ENCODE measurements at places on chromosomes 13 and 19.
A peak's percentile ranks its signal among the peaks of the same experiment; 100 is the strongest.

GRCh38 chr19:1910177-1910576 is 5.0 kb downstream of the ADAT3 start:
- no peak for DNase-seq

- DNase-seq: no peak
Measured at GRCh38 chr13:72953391-72953965, 105.3 kb upstream of the KLF5 start.

DNA sequence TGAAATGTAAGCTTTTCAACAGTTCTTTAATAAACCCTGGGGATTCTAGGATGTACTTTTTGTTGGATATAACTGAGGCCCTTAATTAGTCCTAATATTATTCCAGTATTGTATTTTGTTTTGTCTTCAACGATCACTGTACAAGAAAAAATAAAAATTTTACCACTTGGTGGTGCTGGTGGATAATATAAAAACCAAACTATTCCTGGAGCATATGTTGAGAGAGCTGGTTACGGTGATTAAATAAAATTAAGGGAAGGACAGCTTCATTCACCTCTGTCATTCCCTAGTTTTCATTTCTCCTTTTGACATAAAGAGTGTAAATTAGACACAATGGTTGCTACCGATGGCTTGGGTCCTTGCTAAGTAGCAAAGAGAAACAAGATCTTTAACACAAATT is 598.6 kb upstream of the PCDH20 start:
- DNase-seq: peak; percentile 59

- no peak for DNase-seq
Measured at GRCh38 chr13:40613192-40613818, 53.1 kb downstream of the FOXO1 start.

DNA sequence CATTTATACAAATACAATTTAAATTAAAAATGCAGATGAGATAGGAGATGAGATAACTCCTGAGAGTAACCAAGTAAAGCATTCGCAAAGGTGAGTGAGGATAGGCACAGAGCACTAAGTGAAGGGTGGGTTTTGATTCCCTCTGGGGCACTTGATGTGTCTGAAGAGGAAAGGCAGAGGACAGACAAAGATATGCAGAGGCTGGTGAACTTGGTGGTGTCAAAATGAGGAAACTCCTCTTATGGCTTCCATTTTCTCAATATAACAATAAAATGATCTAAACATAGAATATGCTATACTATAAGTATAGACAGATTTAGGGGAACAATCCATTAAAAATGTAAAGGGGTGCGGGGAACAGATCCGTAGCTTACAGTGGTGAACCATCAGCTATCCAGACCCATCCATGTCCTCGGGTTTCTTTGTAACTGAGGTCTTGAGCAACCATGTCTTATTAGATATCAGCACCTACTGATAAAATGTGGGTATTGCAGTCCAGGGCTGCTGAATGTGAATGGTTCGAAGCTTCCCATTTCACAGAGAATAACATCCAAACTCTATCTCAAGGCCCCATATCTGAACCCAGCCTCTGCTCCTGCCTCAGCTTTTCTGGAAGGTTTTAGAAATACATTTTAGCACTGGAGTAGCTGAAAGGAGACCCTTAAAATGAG is 73.9 kb upstream of the SLC10A2 start:
- no peak for DNase-seq

GRCh38 chr19:54790711-54791110 is 12.7 kb upstream of the KIR2DL4 start:
- no peak for DNase-seq

DNA sequence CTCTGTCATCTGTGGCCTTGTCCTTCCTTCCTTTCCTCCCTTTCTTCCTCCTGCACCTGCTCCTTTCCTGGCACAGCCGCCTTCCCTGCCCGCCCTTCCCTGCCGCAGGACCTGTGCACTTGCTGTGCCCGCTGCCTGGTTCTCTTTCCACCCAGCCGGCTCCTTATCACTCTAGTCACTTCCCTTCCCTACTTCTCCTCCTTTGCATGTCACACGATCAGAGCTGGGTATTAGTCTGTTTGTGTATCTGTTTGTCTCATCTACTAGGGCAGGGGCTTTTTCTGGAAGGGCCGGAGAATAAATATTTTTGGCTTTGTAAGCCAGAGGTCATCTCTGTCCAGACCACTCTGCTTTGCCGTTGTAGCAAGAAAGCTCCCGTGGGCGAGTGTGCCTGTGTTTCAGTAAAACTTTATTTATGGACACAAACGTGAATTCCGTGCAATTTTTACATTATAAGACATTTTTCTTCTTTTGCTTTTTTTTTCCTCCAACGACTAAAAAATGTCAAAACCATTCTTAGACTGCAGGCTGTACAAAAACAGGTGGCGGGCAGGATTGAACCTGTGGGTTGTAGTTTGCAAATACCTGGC is 6.1 kb downstream of the KDM4B start:
- no peak for DNase-seq

DNA sequence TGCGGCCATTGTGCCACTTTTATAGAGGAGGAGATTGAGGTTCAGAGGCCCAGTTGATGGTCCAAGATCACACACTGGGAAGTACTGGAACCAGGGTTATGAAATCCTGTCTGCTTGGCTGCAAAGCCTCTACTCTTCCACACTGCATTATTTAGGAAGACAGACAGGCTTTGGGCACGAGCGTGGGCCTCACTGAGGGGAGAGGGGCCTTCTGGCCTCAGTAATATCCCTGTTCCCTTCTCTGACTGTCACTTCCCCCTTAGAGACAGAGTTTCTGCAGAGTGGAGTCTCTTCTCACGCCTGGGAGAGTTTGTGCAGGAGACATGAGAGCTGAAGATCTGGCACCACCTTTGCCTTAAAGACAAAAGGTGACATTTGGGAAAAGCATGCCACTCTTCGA is 49.0 kb upstream of the PNMA8B start:
- no peak for DNase-seq

DNA sequence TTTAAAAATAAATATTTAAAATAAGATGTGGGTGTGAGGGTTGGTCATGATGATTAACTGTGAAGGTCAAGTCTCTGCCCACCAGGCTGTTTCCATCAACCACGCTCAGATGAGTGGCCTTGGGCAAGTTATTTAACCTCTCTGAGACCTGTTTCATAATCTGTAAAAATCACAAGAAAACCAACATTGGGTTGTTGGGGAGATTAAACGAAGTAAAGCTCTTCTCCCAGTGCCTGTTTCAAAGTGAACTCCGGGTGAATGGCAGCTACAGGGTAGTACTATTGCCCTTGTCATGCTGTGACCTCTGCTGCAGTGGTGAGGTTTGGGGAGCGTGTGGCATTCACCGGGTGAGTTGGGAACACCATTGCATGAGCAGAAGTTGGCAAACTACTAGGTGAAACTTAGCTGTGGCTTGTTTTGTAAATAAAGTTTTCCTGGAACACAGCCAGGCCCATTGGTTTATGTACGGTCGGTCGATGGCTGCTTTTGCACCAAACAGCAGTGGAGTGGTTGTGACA is 153.2 kb downstream of the USP12 start:
- DNase-seq: no peak

GRCh38 chr13:78317030-78317429 is 286.3 kb downstream of the POU4F1 start:
- DNase-seq: peak; percentile 48

GRCh38 chr13:22761709-22762108 is 419.1 kb upstream of the SGCG start:
- DNase-seq: no peak

- no peak for DNase-seq
Measured at GRCh38 chr19:29623726-29624488, 17.8 kb downstream of the POP4 start.

- DNase-seq: no peak
Measured at GRCh38 chr13:28637714-28638355, 21.1 kb upstream of the POMP start.

DNA sequence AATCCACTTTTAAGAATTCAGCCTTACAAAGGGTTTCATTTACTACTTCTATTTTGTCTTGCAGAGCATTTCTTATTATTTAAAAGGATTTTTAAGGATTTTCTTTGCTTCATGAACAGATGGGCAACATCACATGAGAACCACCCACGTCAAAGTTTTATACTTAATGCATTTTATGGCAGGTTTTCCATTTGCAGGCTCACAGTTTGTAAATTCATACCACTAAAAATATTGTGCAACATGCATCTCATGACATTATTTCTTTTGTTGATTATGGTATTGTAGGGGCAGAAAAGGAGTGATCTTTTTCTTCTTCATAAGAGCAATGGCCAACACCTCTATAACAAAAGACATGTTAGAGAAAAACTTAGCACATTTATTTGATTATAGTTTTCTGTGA is 554.0 kb upstream of the SPRY2 start:
- no peak for DNase-seq

GRCh38 chr13:110268061-110268460 is 38.9 kb downstream of the COL4A1 start:
- DNase-seq: no peak

GRCh38 chr19:1650650-1651567 is 1.5 kb downstream of the TCF3 start:
- no peak for DNase-seq
